ENCODE measurements at places on chromosomes 12 and 14.

DNA sequence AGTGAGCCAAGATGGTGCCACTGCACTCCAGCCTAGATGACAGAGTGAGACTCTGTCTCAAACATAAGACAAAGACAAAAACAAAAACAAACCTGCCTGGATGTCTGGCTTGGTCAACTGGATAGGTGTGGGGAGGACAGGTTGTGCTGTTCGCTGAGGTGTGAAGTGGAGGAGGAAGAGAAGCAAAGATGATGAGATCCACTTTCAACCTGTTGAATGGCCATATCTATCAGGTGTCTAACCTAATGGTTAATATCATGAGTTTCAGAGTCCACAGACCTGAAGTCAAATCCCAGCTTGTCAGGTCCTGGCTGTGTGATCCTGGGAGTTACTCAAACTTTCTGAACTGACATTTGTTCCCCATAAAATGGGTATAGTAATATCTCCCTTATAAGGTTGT, 9.7 kb upstream of the CCDC177 start:
- no peak for DNase-seq

GRCh38 chr12:105825141-105825540, 313.6 kb downstream of the NUAK1 start:
- DNase-seq = no peak

GRCh38 chr12:30828686-30829085, 73.9 kb upstream of the CAPRIN2 start:
- DNase-seq = no peak

DNA sequence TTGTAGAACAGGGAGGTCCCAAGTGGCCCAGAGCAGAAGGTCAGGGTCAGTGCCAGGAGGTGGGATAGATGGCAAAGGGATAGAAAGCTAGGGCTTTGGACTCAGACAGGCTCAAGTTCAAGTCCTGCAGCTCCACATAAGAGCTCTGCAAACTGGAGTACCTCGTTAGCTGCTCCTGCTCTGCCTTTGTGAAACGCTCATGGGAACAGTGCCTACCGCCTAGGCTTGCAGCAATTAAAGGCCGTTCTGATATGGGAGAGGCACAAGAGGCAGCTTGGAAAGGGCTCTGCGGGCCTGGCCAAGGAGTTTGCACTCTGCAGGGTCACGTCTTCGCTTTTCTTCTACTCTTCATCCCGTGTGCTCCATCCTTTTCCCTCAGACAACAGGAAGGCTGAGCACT, 54.1 kb downstream of the MAP1LC3B2 start:
- DNase-seq = no peak

GRCh38 chr12:116325336-116325664, 47.8 kb upstream of the MED13L start:
- peak; percentile 58 for DNase-seq

GRCh38 chr14:74613211-74613914, 1.3 kb upstream of the LTBP2 start:
- no peak for DNase-seq

GRCh38 chr12:111570084-111570961, 28.8 kb downstream of the ATXN2 start:
- DNase-seq = no peak

DNA sequence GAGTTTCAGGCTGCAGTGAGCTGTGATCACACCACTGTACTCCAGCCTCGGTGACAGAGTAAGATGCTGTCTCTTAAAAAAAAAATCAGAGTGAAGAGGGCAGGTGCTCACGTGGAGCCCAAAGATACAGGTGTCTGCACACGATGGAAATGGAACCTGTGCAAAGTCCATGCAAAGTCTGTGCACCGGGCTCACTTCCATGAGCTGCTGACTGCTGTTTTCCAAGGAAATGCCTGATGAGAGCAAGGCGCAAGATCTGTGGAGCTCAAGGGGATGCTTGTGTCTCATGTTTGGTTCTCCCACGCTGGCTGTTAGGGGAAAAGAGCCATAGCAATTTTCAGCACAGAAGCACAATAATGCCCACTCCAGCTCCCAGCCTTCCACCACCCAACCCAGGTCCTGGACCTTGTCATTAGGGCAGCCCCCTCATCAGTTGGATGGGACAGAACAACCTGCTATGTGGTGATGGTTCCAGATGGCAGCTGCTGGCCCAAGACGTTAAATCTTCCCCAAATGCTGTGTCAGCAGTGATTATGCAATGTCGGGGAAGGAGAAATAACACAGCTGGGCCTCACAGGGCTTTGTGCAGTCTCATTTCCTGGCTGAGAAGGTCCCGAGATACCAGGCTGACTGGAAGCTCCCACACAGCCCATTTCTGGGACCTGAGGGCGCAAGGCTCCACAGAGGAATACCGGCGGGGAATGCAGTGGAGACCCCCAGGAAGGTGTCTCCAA, 27.9 kb upstream of the DICER1 start:
- no peak for DNase-seq

DNA sequence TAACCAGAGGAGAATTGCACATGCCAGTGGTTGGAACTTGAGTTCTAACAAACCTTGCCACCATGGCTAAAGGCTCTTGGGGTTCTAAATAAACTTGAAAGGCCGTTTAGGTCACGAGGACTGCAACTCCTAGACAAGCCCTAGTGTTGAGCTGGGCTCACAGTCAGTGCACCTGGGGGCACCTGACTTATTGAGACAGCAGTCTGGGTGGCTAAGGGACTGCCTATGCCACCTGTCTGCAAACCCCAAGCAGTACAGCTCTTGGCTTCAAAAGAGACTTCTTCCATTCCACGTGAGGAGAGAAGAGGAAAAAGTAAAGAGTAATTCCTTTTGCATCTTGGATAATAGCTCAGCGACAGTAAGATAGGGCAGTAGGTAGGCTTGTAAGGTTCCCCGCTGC, 765.6 kb upstream of the FOXG1 start:
- no peak for DNase-seq

DNA sequence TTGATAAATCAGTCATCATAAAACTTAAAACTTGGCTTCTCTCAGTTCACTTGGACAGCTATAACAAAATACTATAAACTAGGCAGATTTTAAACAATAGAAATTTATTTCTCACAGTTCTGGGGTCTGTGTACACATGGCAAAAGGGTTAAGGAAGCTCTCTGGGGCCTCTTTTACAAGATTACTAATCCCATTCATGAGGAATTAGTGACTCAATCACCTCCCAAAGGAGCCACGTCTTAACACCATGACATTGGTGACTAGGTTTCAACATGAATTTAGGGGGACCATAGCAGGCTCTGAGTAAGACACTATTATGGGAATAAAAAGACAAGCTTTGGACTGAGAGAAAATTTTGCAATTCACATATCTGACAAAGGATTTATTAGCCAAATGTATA, 436.5 kb downstream of the PDZRN4 start:
- DNase-seq = no peak

DNA sequence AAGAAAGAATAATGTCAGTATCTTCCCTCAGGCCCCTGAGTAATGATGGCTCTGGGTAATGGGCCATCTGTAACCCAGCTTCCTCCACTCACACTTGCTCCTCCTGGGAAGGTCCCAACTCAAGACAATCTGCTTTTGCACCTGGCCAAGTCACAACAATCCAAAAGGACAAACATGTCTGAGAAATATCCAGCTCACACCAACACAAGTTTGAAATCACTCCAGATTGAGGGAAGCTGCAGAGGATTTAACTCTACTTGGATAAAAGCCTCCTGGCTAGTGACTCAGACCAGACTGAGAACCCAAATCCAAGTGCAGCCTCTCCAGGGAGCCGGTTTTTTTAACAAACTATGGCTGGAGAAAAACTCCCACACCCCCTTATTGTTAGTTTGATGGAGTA, 34.2 kb downstream of the RTRAF start:
- DNase-seq = no peak

GRCh38 chr12:132439333-132439904, 50.5 kb upstream of the FBRSL1 start:
- DNase-seq = no peak

DNA sequence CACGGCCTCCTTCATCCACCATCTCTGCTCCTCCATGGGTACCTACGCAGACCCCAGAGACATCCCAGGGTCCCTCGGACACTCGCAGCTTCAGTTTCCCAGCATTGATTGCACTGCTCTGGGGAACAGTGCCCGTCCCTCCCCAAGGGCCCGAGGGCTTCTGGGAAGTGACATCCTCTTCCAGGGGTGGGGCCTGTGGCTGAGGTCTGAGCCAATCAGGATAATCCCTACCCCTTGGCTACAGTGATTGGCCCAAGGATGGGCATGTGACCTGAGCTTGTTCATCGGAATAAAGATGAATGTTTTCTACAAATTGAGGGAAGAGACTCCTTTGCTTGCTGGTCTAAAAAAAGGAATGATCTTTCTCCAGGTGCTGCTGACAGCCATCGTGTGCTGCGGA, 37.3 kb upstream of the MYL2 start:
- DNase-seq = no peak

DNA sequence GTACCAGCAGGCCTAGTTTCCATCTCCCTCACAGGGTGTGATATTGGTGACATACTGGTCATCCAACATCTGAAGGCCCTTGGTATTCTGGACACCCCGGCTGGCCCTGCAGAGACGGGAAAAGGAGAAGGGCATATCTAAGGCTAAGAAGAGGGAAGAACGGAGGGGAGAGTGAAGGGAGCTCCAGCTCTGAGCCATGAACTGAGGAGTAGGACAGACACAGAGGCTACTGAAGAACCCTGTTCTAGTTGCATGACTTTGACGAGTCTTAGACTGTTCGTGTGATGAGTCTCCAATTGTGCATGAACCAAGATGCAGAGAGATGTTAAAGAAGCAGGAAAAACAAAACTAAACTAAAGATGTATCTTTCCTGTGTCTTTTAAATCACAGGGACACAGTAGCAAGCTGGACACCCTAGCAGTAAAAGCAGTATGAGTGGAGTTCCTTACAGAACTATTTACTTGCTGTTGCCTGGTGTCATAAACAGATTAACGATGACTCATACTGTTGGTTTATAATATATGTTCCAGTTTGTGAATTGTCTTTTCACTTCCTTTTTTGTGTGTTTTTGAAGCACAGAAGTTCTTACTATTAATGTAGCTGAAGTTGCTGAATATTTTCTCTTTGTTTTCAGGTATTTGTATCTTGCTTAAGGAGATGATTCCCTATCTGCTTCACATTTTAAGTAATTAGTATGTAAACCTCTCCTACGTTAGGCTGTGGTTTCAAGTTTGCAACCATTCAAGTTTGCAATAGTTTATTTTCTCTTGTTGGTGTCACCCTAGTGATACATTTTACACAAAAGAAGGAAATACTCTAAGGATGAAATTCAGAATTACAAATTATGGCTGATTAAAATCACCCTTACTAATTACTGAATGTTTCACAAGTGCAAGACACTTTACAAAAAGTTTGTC, 15.7 kb downstream of the FAR2 start:
- peak; percentile 76 for DNase-seq

DNA sequence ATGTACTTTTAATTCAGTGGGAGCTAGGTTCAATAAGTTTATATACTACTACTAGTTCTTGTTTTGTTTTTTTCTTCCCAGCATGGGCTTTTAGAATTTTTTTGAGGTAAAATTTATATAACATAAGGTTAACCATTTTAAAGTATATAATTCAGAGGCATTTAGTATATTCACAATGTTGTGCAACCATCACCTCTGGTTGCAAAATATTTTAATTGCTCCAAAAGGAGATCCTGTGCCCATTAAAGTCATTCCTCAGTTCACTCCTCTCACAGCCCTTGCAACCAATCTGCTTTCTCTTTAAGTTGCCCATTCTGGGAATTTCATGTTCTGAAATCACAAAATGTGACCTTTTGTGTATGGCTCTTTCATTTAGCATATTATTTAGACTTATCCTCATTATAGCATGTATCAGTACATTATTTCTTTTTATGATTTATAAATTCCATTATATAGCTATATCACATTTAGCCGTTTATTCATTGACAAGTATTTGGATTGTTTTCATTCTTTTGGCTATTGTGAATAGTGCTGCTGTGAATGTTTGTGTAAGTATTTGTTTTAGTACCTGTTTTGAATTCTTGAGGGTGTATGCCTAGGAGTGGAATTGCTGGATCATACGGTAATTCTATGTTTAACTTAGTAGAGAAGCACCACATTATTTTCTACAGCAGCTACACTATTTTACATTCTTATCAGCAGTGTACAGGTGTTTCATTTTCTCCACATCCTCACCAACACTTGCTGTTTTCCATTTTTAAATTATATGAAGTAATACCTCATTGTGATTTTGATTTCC, 59.1 kb downstream of the ARHGAP5 start:
- DNase-seq = no peak

- DNase-seq = no peak
These were observed 47.8 kb upstream of the PDE3A start for GRCh38 chr12:20320552-20320951.

GRCh38 chr14:74859757-74860552, 16.0 kb downstream of the PROX2 start:
- DNase-seq = no peak

GRCh38 chr12:113299619-113300237, 35.2 kb downstream of the SLC8B1 start:
- DNase-seq = no peak

GRCh38 chr12:90990611-90991010, 14.2 kb downstream of the EPYC start:
- DNase-seq = no peak

- no peak for DNase-seq
These were observed 25.5 kb upstream of the RASSF8 start for GRCh38 chr12:25932971-25933370.

GRCh38 chr14:59787045-59787674, 83.4 kb downstream of the RTN1 start:
- no peak for DNase-seq

DNA sequence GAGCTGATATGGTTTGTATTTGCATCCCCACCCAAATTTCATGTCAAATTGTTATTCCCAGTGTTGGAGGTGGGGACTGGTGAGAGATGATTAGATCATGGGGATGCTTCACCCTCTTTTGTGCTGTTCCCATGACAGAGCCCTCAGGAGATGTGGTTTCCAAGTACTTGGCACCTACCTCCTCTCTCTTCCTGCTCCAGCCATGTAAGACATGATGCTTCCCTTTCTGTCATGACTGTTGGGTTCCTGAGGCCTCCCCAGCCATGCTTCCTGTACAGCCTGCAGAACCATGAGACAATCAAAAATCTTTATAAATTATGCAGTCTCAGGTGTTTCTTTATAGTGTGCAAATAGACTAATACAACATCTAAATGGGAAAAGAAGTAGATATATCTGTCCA, 754.5 kb downstream of the TMEM121 start:
- DNase-seq = no peak

Data from GM20000 (cell line).